ENCODE measurements at places on chromosomes 16 and 17.

DNA sequence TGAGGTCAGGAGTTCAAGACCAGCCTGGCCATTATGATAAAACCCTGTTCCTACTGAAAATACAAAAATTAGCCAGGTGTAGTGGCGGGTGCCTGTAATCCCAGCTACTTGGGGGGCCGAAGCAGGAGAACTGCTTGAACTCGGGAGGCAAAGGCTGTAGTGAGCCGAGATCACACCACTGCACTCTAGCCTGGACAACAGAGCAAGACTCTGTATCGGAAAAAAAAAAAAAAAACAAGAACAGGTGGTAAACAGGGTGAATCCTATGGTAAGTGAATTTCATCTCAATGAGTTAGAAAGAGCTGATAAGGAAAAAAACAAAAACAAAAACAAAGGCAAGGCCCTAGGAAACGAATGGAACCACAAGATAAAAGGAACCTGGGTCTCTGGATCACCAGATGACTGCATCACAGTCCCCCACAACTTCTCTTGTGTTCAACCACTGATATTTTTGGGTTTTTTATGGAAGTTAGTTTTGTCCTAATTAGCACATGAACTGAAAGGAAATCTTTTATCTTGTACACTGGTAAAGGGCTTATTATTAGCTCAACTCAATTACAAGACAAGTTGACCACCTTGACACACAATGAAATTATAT, 21.0 kb downstream of the GLG1 start:
- DNase-seq = no peak

- DNase-seq = no peak
Measured at GRCh38 chr17:78532922-78533640, 44.1 kb downstream of the DNAH17 start.

DNA sequence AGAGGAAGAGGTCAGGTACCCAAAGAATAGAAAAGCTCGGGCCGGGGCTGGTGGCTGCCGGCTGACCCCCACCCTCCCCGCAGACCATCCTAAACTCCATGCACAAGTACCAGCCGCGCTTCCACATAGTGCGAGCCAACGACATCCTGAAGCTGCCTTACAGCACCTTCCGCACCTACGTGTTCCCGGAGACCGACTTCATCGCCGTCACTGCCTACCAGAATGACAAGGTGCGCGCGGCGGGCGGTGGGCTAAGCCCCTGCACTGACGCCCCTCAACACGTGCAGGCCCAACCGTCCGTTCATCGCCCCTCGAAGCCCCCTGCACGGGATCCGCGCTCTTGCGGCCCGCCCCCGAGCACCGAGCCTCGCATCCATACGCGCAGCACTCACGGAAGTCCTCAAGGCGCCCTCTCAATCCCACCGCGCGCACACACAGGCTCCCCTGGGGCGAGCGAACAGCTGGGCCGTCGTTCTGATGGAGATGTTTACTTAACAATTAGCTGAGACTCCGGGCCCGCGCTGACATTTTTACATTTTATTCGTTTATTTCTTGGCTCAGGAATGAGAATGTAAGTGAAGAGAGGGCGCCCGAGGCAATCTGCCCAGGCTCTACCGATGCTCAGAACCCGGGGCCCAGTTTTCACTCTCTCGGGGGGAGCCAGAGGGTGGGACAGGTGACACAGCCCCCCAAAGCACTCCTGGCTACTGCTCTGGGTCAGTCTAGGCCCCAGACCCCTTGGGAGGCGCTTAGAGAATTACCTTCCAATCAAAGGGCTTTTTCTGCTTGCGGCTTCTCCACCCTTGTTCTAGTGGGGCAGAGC, 3.5 kb downstream of the TBX2 start:
- no peak for DNase-seq

GRCh38 chr17:16969931-16970906, 1.7 kb downstream of the TNFRSF13B start:
- DNase-seq = no peak

DNA sequence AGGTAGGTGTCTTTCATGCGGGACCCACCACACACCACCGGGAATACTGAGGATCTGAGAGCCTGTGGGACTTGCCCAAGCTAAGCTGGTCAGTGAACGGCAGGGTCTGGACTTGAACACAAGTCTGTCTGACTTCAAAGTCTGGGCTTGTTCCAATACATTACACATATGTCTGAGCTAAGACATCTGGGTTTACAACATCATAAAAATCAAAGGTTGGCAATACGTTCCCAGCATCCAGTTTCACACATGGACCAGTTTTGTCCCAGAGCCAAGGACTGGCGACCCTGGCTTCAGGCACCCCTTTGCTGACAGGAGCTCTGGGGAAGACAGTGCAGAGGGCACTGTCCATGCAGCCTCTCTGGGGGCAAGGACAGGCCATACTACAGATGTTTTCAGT, 27.9 kb upstream of the AXIN2 start:
- no peak for DNase-seq

DNA sequence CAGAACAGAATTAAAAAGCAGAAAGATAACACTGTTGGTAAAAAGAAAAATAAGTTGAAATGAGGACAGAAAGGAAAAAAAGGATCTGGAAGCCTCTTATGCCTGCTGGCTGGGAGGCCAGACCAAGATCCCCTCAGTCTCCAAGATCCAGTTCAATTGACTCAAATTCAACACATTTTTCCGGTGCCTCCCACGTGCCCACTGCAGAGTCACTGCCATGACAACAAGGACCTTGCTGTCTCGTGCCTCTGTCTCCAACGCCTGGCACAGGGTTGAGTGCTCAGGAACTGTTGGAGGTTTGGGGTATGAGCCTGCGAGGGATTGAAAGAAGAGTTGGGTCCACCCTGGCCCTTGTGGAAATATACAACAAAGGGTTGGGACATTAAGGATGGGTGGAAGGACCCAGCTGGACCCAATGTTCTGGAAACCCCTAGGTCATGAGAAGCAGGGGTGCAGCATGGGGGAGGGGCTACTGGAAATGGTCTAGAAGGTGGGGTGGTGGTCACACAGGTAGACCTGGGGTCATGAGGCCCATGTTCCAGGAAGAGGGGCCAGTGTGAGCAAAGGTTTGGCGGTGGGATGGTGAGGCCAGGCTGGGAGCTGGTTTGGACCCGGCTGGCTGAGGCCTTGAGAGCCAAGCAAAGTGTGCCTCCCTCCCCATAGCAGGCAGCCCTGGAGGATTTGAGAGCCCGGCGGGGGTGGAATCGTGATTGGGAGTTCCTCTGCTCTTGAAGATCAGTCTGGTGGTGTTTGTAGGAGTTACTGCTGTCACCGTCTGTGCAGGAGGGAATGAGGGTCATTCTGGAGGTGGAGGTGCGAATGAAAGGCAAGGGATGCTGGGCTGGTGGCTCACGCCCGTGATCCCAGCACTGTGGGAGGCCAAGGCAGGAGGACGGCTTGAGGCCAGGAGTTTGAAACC, 1.3 kb downstream of the IL34 start:
- no peak for DNase-seq

DNA sequence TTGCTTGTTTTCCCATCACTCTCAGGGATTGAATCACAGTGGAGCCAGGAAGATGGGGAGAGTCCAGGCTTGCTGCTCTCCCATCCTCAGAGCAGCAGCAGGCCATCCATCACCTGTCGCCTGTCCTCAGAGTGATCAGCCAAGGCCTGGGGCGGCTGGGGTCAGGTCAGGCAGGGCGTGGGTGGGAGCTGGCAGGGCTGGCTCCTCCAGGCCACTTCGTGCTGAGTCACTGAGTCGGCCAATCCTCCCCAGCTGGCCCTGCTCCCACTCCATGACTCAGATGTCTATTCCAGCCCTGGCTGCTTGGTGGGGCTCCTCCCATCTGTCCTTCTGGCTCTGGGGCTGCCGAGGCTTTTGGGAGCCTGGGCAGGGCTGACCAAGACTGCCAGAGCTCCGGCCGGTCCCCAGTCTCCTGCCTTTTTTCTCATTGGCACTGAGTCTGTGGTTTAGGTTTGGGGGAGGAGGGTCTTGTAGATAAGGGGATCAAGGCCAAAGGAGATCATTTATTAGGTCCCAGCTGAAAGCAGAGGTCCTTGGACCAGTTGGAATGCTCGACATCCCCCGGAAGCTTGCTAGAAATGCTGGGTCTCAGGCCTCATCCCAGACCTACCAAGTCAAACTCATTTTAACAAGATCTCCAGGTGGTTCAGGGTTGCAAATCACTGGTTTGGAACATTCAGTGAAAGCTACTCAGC, 72.7 kb downstream of the ABCC1 start:
- no peak for DNase-seq

- no peak for DNase-seq
Measured at GRCh38 chr17:5822281-5823060, 238.2 kb upstream of the NLRP1 start.

- no peak for DNase-seq
Measured at GRCh38 chr17:1190751-1191331, 11.1 kb upstream of the ABR start.

- DNase-seq = no peak
Measured at GRCh38 chr16:15961060-15961511, 11.7 kb downstream of the ABCC1 start.

- DNase-seq = no peak
Measured at GRCh38 chr17:62963296-62963695, 2.7 kb upstream of the TANC2 start.

- no peak for DNase-seq
Measured at GRCh38 chr17:71502443-71502842, 618.4 kb upstream of the SOX9 start.

- no peak for DNase-seq
Measured at GRCh38 chr17:81457917-81458555, 54.6 kb downstream of the ACTG1 start.

GRCh38 chr17:29591737-29592608, 959 bp upstream of the ANKRD13B start:
- peak; percentile 83 for DNase-seq

- DNase-seq = no peak
Measured at GRCh38 chr16:77834635-77835540, 46.5 kb downstream of the VAT1L start.

- DNase-seq = no peak
Measured at GRCh38 chr16:15053904-15054303, 2.0 kb downstream of the NTAN1 start.

- DNase-seq = peak; percentile 51
Measured at GRCh38 chr16:68590201-68590994, 51.3 kb downstream of the ZFP90 start.

DNA sequence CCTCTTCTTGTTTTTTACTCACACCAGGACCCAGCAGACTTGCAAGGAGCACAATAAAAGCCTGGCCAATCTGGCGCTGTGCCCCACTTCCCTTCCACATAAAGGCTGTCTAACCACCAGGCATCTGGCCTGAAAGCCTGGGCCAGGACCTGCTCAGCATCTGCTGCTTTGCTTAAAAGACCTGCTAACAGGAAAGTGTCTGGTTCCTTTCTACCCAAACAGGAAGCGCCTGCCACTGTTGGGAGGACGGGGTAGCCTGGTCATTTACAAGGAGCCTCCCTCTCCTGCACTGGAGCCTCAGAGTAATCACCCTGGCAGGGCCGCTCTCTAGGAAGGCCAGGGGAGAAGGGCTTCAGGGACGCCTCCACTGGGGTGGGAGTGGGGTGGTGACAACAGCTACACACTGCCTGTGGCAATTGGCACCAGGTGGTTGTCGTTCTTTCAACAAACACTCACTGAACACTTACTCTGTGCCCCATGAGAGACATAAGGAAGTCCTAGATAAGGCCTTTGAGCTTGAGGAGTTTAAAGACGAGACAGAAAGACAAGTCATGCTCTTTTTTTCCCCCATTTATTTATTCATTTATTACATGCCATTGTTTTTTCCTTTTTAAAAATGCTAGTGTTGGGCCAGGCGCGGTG, 6.3 kb upstream of the MMP28 start:
- DNase-seq = no peak

- DNase-seq = no peak
Measured at GRCh38 chr17:67151717-67152116, 93.3 kb downstream of the HELZ start.

DNA sequence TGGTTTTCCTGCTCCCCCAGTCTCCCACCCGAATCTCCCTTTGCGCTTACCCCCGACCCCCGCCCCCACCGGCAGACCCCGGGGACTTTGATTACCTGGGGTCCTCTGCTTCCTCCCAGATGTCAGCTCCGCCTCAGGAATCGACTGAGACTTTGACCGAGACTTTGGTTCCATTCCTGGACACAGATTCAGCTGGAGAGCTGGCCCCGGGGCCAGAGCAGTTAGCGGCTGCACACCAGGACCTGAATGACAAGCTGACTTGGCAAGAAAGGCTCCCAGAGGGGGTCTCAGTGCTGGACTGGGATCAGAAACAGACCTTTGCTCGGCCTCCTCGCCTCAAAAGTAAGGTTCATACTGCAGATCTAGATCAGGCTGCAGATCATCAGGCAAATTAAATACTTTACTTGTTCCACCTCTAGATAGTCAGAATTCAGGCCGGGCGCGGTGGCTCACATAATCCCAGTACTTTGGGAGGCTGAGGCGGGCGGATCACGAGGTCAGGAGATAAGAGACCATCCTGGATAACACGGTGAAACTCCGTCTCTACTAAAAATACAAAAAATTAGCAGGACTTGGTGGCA, 60.3 kb upstream of the FBXO47 start:
- no peak for DNase-seq

GRCh38 chr17:46978489-46979146, 435 bp downstream of the RPRML start:
- DNase-seq = no peak

DNA sequence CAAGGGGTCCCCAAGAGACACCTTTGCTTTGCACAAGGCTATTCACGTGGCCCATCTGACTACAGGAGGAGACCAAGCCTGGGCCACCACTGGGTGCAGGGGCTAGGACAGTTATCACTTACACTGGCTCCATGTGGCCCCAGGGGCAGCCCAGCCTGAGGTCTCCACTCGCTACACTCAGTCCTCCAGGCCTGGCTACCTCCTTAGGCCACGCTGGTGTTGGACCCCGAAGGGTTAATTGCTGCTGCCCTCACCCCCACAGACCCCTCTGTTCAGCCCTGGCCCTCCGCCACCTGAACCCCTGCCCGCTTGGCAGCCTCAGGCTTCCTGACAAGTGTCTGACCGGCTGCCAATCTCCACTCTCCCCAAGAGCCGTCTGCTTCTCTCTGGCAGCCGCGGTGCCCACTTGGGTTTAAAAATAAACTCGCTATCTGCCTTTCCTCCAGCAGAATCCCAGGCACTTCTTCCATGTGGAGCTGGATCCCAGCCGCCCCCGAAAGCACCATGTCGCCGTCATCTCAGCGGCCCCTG, 27.8 kb downstream of the ADAM11 start:
- DNase-seq = no peak

DNA sequence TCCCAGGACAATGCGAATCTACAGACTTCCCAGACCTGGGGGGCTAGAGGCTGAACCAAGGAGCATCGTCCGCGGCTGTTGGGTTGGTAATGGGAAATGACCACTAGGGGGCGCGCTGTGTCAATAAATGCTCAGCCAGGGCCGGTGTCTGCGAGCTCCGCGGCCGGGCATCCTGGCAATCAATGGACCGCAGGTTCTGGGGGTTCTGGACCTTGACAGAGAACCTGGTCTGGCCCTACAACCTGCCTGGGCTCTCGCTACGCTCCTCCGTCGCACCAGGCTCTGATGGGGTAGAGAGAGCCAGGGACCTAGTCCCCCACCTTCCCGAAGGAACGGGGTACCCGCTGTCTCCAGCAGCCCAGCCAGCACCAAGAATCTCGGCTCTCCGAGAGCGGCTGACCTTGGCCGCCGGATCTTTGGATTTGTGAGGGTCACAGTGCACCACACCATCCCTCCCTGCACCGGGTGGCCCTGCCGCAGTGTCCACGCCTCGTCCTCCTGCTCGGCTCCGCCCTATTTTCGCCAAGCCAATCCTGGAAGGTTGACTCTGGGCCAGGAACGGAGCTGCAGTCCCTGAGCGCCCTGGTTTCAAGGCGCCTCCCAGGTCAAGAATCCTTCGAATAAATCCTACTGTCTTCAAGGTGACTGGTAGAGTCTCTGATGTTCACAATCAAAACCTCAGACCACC, 20.4 kb upstream of the BEAN1 start:
- DNase-seq = peak; percentile 83

- DNase-seq = no peak
Measured at GRCh38 chr16:86527366-86527765, 17.0 kb downstream of the FOXF1 start.

- no peak for DNase-seq
Measured at GRCh38 chr16:10497132-10498101, 83.0 kb downstream of the EMP2 start.
